HuH-7 (cell line): ENCODE measurements at places on chromosomes 6 and 20.

GRCh38 chr20:38057351-38057972 lies 23.9 kb downstream of the RPRD1B start:
- peak; percentile 73 for DNase-seq

GRCh38 chr6:4491501-4492260 lies 284.5 kb upstream of the CDYL start:
- DNase-seq = no peak

GRCh38 chr6:168272415-168273325 lies 46.9 kb downstream of the DACT2 start:
- DNase-seq = no peak

DNA sequence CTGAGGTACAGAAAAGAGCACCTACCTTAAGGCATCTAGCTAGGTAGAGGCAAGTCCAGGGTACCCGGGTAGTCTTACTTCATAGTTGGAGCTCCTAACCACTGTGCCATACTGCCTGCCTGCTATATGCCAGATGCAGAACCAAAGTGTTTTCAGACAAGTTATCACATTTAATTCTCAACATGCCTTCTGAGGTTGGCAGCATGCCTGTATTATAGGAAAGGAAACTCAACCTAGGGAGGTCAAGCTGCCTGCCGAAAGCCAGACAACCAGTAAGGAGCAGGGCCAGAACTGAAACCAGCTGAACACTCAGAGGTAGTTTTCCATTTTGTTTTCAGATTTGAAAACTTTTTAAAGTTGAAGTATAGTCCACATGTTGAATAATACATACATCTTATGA lies 5.4 kb downstream of the CTNNBL1 start:
- DNase-seq = no peak

- no peak for DNase-seq
Measured at GRCh38 chr6:90284236-90285041, 12.2 kb downstream of the BACH2 start.

- DNase-seq = no peak
Measured at GRCh38 chr6:135630789-135631376, 133.3 kb upstream of the AHI1 start.

- DNase-seq = no peak
Measured at GRCh38 chr20:25280051-25280573, 32.2 kb downstream of the PYGB start.

DNA sequence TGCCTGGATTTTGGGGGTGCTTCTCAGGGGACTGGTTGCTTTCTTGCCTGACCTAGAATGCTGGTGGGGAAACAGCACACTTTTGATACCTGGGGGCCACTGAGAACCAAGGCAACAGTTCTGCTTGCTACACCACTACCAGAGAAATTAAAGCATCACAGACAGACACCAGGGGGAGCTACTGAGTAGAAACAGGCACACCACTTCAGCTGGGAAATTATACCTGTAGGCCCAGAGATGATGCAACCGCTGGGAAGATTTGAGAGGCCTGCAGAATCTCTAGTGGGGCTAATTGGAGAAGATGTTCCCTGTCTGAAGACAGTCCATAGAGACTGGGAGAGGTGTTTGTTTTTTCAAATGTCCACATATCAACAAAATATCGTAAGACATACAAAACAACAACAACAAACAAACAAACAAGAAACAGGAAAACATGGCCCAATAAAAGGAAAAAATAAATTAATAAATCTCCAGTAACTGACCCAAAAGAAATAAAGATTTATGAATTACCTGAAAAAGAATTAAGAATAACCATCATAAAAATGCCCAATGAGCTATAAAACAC lies 129.4 kb upstream of the RIN2 start:
- DNase-seq = peak; percentile 86

DNA sequence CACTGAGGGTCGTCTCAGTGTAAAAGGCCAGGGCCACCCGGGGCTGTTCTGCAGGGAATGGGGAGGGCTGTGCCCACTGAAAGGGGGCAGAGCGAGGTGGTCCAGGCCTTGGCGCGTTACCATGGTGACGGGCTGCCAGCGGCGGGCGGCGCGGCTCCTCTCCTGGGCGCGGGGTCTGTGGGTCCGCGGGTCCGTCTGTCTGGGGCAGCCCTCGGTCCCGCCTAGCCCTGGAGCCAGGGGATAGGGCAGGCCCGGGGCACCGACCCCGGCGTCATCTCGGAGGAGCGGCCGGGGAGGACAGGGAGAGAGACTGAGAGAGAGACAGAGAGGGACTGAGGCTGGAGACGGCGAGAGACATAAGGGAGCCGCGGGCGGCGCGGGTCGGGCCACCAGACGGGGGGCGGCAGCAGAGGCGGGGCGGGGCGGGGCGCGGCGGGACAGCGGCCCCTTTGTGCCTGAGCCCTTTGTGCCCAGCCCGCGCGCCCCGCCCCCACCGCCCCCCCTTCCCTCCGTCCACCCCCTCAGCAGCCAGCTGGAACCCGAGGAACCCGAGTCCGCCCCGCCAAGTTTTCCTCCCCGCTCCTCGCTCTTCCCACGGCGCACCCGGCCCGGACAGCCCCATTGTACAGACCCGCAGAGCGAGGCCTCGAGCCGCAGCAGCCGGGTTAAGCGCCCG lies at the start of gene KIAA1755:
Gene KIAA1755 (minus strand): TSS at position 358 of the 676 bp plus-strand sequence. CDS start 235 bp downstream, at position 123.
- no peak for DNase-seq

- DNase-seq = no peak
Measured at GRCh38 chr6:112946051-112946450, 598.9 kb downstream of the RFPL4B start.

- no peak for DNase-seq
Measured at GRCh38 chr6:106574741-106575458, 54.4 kb downstream of the RTN4IP1 start.
